ENCODE measurements at places on chromosomes 7 and 10.

GRCh38 chr7:122743211-122743610 is 40.5 kb upstream of the RNF148 start:
- no peak for DNase-seq

DNA sequence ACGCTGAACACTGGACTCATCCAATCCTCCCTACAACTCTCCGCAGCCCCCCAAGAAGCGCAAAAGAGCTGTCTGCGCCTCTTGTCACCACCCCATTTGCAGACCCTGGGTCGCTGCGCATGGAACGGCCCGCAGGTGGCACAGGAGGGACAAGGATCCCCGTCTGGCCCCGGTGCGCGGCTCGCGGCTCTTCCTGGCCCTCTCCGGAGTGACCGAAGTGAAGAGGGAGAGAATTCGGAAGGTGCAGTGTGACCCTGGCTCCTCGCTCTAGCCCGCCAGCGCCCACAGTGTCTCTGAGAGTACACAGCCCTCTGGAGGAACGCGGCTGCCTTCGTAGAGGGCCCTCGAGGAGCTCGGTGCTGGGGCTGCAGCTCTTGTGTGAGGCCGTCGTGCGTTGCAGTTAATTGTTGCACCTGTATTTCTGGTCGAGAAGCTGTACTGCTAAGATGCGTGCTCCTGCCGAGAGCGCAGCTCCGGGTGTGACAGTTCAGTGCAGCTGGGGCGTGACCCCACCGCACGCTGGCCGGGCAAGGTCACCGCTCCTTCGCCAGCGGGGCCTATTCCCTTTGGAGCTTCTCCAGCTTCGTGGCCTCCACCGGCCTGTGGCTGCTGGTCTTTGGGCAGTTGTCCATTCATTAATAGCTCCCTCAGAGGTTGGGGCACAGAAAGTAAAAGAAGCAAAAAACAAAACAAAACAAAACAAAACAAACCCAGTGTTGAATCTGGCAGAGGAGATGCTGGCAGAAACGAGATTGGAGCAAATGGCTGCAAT is 119.0 kb downstream of the SEC23IP start:
- peak; percentile 7 for DNase-seq

GRCh38 chr7:23117841-23118240 is 12.3 kb downstream of the KLHL7 start:
- DNase-seq: peak; percentile 2

- DNase-seq: no peak
Measured at GRCh38 chr7:74047804-74048380, 19.9 kb downstream of the ELN start.

DNA sequence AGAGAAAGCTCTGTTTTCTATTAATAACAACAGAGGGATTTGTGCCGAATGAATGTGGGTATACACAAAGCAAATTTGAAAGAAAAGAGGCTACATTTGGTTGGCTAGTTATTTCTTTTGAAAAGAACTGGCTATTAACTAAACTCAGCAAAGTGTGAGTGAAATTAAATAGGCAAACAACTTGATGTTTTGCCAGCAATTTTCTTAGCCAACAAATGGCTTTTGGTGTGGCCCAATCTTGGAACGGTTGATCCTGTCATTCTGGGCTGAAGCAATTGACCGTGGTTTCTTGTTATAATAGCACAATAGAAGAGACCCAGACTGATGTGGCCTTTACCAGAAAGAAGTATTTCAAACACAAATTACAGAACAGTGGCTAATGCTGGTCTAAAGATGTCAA is 898.6 kb downstream of the KCNMA1 start:
- DNase-seq: no peak

DNA sequence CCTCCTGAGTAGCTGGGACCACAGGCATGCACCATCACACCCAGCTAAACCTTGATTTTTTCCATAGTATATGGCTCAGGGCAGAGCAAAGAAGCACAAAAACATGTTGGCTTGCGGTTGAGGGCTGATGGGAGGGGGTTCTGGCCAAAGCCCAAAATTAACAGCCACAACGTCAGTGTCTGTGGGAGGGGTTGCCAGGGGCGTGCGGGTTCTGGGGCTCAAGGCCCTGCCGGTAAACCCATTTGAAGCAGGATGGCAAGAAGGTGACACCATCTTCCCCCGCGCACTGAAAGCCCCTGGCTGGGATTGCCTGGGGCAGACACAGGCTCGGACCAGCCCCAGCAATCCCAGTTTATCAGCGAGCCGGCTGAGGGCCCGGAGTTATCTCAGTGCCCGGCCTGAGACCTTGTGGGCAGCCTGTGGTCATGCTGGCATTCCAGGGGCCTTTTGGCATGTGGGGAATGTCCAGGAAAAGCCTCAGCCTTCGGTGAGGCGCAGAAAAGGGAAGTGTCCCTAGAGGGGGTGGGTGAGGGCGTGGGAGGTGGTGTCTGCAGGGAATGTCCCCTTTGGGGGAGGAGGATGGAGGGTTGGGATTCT is 167.7 kb upstream of the TNRC18 start:
- DNase-seq: no peak

DNA sequence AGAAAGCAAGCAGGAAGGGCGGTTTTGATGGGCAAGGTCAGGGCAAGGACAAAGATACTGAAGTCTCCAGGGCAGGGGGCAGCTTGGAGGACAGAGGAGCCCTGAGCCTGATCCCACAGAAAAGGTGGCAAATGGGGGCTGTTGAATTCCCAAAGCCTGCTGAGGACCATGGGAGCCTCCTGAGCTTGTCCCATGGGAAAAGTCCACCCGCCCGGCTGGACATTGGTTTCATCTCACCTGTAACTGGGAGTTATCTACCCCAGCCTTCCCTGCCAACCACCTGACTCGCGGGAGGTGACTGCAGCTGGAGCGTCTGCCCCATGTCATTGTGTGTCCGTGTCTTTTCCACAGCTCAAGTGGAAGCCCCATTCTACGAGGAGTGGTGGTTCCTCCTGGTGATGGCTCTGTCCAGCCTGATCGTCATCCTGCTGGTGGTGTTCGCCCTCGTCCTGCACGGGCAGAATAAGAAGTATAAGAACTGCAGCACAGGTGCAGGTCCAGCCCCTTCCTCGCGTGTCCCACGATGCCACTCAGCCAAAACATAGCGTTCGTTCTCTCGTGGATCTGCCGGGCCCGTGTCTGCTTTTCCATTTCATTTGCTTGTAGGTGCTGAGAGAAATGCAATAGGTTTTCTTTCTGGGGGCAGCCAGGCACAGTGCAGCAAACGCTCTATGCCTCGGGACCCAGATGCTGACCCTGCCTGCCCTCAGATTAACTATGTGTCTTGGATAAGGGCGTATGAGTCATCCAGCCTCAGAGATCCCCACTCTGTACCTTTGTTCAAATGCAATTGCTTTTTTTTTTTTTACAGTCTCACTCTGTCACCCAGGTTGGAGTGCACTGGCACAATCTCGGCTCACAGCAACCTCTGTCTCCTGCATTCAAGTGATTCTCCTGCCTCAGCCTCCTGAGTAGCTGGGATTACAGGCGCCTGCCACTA is 444.5 kb upstream of the FOXK1 start:
- DNase-seq: no peak

DNA sequence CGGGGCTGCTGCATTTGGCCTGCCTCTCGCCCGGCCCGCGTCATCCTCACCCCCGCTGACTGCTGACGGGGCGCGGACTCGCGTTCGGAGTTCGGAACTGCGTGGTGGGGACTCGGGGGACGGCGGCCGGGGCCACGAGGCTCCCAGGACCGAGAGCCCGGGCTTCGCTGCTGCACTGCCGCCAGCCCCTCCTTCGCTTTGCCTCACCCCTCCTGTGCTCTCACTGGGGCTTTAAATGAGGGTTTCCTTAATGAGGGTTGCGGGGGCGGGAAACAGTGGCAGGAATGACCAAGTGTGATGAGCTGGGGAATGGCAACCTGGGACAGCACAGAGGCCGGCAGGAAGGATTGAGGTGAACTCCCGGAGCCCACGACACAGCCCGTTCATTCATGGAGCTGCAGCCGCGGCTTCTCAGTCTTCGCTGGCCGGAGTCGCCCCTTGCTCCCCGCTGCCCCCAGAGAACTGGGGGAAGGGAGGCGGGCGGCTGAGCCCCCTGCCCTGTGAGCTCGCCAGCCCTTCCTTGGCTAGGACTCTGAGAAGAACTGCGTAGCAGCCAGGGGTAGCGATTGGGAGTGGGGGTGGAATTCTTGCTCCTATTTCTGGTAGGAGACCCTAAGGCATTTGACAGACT is 1.5 kb upstream of the LRRC4 start:
- DNase-seq: peak; percentile 58

DNA sequence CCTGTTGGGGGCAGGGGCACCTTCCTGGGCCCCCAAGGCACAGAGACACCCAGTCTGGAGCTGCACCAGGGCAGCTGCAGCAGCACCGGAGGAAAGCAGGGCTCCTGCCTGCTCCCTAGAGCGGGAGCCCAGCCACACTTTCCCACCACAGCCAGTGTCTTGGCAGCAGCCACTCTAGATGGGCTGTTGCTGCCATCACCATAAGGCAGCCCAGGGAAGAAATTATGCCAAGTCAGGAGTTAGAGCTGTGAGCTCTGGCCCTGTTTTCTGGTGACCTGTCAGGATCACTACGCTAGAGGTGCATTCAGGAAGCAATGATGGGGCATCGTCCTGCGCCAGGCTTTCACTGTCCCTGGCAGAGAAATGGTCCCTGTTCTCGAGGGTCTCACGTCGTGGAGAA is 38.0 kb upstream of the ZNRF2 start:
- DNase-seq: no peak

GRCh38 chr10:107025676-107026075 is 138.8 kb downstream of the SORCS1 start:
- no peak for DNase-seq

GRCh38 chr10:46525824-46526681 is 30.4 kb downstream of the GPRIN2 start:
- no peak for DNase-seq

DNA sequence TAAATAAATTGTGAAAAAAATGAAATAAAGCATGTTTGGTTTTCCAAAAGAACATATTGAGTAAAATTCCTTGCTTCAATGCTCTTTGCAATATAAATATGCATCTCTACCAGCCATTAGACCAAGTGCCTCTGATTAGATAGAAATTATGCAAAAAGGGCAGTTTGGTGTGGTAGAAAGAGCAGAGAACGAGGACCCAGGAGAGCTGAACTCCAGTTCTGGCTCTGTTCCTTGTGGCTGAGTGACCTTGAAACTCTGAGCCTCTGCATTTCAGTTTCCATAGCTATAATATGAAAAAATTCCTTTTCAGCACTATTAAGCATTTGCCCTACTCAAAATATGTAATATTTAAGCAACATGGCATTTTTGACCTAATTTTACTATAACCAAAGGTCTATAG is 36.5 kb downstream of the COL1A2 start:
- no peak for DNase-seq

- DNase-seq: no peak
Measured at GRCh38 chr10:118737603-118738302, 17.0 kb downstream of the CACUL1 start.

GRCh38 chr7:121077165-121077630 is 88.7 kb downstream of the CPED1 start:
- no peak for DNase-seq

GRCh38 chr10:30116041-30116491 is 56.7 kb upstream of the JCAD start:
- DNase-seq: no peak

DNA sequence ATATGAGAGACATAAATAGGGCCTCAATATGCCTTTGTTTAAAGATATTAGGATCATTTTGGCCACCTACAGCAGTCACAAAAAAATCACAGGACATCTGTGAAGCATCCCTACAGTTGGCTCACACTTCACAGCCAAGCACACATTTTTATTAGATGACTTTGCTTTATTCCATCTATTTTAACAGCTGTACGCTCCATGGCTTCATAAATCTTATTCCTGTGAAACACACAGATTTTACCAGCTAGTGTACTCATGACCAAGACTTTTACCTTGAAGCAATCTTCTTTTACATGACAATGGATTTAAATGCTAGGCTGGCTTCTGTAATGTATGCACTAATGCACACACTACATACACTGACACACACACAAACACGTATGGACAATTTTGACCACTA is 254.8 kb upstream of the PITRM1 start:
- no peak for DNase-seq

- DNase-seq: peak; percentile 9
Measured at GRCh38 chr10:131584287-131584686, 272.8 kb upstream of the TCERG1L start.

GRCh38 chr7:70810558-70811139 is 321.3 kb upstream of the GALNT17 start:
- DNase-seq: no peak

DNA sequence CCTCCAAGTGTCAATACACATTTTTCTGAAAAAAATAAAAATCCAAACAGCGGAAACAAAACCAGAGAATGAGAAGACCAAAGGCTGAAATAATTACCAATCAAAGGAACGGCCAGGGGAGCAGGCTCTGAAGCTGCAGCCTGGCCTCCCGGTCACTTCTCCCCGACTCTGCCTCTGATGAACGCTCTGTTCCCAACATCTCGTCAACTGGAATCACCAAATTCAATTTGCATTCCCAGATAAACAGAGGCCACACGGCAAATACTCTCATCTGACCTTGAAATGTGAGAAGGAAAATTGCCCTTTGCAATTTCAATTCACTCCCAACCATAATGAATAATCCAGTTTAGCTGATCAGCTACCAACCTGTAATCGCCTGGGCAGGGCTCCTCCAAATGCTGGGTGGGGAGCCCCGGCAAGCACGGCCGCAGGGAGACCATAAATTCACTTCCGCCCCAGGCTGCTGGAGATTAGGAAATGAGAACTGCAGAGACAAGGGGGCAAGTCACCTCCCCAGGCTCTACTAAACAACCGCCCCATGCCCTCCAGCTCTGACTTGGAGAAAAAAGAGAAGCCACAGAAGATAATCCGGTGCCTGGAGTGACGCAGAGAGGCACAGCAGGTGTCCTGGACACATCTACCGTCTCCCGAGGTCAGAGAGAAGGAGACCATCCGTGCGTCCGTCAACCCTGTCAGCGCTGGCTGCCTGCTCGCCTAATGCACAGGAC is 153.2 kb downstream of the MAD1L1 start:
- no peak for DNase-seq

DNA sequence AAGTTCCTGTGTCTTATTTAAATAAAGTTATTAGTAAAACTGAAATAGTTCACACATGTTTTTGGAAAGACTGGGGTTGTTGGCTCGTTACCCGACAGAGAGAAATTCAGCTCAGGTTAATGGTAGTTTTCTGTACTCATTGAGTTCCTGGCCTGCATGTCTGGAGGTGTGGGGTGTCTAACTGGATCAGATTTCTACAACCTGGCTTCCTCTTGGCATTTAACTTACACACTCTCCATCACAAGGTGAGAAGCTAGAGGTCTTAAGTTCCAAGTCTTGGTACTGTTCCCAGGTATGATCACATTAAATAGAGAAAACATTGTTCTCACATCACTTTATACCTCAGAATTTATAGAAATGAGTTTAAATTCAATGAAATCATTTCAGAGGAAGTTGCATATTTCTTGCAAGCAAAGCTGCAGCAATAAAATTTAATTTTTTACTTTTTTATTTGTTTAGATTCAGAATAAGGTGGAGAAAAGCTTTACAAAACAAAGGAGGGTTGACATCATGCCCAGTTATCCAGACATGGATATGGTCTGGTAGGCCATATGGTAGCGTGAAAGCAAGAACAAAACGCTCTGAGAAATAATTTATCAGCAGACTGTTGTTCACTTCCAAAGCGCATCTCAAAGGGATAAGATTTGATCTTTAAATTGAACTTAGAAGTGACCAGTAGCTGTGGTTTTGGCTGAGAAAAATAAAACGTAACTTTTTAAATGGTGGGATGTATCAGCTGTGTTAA is 120.6 kb downstream of the GLCCI1 start:
- no peak for DNase-seq

- DNase-seq: no peak
Measured at GRCh38 chr7:128103498-128104107, 72.4 kb upstream of the LRRC4 start.

- no peak for DNase-seq
Measured at GRCh38 chr7:107948645-107949442, 54.1 kb downstream of the LAMB1 start.

Measured in NCI-H1417 (cell line).